ENCODE measurements at places on chromosomes 1 and 21.

DNA sequence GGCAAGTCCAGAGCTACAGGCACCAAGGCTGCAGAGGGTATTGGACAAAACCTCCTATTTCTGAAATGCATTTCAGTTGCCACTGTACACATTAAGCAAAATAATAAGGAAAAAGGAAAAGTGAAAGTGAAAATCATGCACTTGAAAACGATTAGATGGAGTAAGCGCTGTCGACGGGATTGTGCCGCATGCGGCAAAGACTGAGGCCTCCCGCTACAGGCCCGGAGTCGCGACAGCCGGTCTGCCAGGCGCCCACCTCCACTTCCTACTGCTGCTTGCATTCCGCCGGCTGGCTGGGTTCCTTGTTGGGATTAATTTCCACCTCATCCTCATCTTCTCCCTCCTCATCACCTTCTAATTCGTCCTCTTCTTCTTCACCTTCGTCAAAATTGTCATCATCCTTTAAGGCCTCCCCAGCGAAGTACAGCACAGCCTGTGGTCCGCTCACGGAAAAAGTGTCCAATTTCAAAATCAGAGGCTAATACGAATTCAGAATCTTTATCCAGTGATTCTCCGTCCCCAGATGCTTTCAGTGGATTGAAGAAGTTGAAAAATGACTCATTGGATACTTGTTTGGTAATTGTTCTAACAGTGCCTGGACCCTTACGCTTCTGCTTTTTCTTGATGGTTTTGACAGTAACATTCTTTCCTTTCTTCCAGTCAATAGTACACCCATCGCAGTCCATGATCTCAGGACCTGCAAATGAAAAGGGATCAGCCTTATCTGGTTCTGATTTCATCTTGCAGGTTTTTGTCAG is 38.0 kb downstream of the CD58 start:
- no peak for DNase-seq

DNA sequence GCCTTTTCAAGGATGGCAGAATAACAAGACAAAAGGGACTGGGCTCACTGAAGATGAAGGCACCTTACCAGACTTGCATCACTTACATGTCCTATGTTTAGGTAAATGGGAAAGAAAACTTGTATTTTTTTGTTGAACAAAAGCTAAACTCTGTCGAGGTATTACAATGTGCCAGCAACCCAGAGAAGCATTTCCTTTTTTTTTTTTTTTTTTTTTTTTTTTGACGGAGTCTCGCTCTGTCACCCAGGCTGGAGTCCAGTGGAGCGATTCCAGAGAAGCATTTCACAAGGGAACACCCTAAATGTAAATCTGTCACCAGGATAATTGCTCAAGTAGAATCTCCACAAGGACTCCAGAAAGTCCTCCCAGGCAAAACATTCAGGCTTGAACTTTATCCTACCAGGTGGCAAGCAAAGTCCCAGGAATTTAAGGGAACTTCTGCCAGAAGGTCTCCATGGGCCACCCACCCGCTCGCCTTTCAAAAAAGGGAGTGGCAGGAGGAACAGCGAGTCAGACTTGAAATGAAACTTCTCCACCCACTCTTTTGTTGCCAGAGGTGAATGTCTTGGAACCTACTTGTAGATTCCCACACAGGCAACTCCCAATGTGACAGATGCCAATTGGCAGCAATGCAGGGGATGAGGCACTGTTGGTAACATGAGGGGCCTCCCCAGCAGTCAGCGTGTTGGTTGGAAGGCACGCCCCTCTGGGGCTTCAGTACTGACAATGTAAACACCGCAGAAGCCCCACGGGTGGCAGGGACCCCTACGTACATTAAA is 125.0 kb downstream of the TIAM1 start:
- no peak for DNase-seq

GRCh38 chr1:115211071-115211745 is 121.9 kb upstream of the TSPAN2 start:
- no peak for DNase-seq

DNA sequence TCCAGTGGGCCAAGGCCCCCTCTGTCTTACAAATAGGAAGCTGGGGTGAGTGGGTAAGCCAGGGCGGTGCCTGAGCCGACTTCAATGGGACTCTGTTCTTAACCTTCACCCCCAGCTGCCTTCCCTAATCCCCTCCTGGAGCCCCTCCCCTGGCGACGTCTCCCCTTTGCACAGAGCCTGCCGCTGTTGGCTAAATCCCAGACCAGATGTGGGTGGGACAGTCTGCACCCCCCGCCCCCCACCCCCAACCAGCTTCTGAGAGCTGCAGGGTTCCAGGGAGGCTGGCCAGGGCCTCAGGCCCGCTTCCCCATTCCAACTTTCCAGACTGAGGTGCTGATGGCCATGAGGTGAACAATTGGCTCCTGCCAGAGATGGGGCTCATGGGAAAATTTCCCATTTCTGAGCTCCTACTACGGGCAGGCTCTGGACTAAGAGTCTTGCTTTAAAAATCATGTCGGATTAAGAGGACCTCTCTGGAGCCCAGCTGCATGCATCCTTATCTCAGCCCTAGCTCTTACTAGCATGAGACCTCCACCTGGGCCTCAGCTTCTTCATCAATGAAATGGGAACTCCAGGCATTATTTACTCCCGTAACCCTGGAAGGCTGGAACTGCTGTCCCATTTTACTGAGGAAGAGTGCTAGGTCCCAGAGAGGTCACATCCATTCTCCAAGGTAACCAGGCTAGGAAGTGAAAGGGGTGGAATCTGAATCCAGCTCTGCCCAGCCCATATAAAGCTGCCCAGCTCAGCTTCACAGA is 6.4 kb downstream of the COL8A2 start:
- no peak for DNase-seq

DNA sequence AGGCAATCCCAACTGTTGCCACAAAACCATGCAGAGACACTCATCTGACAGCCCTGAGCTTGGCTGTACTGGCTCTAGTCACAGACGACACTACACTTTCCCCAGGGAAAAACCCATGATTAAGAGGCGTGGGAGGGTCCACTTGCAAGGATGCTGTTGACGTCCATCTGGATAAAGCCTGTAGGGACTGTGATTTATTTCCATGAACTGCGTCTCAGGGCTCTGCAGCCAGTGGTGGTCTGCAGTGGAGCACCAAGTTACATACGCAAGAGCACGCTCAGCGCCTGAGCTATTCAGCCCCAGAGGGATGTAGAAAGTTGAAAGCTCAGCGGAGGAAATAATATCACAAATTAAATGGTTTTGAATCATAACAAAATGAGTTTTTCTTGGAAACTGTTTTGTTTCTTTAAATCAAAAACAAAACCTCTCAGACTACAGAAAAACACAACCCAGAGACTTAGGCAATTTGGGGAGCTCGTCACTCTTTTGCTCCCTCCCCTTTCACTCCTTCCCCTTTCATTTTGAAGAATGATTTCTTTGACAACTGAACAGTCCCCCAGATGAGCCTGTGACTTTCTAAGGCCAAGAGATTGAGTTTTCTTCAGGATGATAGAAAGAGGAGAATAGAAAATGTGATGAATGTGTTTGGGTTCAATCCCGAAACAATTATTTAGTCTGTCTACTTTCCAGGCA is 71.2 kb downstream of the NGF start:
- no peak for DNase-seq

GRCh38 chr1:48232722-48233121 is 10.2 kb downstream of the SLC5A9 start:
- no peak for DNase-seq

DNA sequence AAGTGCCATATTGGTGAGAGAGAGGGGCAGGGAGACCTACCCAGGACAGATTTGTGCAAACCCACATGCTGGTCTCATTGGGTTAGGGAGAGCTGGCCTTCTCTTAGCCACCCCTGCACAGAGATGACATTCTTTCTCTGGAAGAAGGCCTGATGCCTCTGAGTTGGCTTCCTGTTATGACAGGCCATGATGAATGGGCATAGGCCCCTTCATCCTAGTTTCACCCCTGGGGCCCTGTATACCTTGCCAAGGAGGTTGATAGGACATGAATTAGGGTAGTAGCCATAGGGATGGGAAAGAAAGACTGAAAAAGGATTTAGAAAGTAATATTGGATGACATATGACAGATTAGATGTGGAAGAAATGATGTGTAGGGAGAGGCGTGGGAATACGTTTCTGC is 46.6 kb downstream of the TENT5C start:
- no peak for DNase-seq

DNA sequence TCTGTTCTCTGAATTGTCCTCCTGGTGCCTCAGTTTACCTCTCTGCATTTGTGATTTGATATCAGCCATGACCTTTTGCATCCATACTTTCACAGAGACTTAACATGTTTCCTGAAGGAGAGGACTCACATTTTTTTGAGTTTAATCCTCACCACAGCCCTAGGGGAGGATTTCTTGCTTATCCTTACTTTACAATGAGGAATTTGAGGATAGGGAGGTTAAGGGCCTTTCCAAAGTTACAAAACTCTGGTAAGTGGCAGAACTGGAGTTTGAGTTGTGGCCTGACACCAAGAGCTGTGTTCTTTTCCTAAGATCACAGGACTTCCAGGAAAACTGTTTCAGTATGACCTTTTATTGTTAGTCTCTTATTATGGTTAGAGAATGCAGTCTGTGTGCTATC is 34.2 kb downstream of the TNFRSF8 start:
- no peak for DNase-seq

DNA sequence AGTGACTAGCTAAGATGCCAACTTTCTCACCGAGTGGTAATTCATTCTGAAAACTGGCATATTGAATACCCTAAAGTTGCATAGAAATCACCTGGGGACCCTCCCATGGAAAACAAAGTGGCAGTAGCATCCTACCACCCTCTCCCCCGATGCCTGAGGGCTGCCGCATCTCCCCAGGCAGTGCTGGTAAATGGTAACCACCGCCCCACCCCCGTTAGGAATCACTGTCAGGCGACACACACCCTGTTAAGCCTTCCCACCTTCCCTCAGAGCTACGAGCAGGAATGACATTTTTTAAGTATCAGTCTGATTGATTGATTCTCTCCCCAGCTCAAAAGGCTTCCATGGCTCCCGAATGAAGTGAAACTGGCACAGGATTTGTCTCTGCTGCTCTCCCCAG is 28.3 kb downstream of the TMPRSS2 start:
- no peak for DNase-seq

- no peak for DNase-seq
Measured at GRCh38 chr1:158140764-158141192, 39.9 kb upstream of the CD1D start.

DNA sequence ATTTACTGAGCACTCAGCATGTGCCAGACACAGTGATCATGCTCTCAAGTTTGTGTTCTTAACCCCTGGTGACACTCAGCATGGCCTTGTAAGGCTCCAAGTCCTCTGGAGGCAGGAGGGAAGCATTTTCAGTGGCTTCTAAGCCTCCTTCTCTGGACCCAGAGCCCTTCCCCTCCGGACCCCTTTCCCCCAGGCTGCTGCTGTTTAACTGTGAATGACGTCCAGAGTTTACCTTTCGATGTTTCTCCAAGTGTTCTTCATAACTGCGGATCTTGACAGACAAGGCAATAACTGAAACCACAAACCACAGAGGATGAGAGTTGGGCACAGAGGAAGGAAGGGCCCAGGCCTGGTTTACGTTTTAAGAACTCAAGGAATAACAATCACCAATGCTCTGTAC is 6.5 kb downstream of the MRPS15 start:
- no peak for DNase-seq

DNA sequence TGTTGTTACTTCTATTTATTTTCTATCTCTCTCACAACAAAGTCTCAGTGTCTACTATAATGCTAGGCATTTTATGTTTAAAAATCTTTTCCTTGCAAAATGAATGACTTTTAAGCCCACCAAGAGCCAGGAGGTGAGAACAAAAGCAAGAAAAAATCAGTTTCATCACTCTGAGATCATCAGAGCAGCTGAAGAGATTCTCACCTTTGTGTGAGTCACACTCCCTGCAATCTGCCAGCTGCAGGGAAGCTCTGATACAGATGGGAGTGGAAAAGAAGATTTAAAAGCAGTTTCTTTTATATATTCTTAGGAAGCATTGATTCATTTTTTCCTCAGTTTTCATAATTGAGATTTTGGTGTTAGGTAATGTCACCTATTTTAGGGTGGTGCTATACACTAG is 107.6 kb downstream of the LHX9 start:
- DNase-seq = no peak

GRCh38 chr1:78426408-78426807 is 64.4 kb upstream of the PTGFR start:
- no peak for DNase-seq

DNA sequence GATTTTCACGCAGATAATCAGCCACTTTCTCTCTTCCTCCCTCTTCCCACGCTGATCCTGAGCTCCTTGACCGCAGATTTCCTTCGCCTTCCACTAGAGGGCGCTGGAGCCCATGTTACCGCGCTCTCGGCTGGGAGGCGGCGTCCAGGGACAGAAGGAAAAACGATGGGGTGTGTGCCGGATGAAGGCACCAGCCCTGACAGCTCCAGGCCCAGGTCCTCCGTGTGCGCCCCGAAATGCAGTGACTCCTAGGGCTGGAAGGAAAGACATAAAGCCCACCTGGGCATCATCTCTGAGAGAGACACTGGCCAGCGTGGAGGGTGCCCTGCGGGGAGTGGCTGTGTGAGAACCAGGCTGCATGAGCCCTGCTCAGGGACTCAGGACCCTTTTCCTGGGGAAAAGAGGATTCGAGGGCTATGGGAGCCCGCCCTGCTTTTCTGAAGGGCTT is 44.9 kb upstream of the CYP2J2 start:
- DNase-seq = peak; percentile 27

DNA sequence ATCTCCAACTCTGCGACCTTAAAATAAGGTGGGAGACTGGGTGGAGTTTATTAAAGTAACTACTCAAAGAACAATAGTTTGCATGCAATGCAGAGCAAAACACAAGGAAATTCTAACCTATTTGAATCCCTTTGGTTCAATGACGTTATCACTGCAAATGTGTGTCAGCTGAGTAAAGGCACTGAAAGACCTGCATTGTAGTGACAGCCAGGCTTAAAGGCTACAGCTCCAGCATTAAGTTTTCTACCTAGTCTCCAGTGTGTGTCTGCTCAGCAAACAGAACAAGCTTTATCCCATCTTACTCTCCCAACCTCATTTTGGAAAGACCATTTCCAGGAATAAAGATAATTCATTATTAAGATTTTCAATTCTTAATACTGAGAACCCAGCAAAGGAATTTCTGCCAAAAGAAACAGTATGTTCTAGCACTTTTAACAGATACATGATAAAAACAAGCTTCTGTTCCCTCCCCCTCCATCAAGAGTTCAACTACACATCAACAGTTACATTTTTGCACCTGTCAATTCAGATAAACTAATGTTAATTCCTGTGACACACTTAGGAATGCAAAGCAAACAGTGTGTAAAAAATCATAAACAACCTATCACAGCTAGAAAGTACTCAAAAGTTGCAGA is 14.2 kb downstream of the PTP4A2 start:
- DNase-seq = no peak

DNA sequence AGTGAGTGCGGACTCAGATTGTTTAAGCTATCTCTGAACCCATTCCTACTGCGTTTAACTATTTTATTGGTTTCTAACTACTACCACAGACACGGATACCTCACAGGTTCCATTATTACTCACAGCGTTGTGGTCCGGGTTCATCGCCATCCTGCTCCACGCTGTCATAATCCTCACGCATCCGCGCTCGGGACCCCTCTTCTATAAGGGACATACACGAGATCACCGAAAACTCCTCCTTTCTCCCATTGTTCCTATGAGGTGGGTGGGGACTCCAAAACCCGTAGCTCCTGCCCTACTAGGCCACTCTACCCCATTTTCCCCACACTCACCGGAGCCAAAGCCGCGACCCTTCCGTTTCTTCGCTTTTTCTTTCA is 610 bp downstream of the RBM8A start:
- peak; percentile 35 for DNase-seq

GRCh38 chr1:200143347-200143746 is 115.8 kb downstream of the NR5A2 start:
- DNase-seq = no peak
